ENCODE measurements at places on chromosomes 16 and 17.

- DNase-seq: no peak
These were observed 150.8 kb downstream of the SSH2 start for GRCh38 chr17:29778956-29779811.

GRCh38 chr17:41500131-41500911 lies 5.1 kb downstream of the KRT13 start:
- DNase-seq: no peak

DNA sequence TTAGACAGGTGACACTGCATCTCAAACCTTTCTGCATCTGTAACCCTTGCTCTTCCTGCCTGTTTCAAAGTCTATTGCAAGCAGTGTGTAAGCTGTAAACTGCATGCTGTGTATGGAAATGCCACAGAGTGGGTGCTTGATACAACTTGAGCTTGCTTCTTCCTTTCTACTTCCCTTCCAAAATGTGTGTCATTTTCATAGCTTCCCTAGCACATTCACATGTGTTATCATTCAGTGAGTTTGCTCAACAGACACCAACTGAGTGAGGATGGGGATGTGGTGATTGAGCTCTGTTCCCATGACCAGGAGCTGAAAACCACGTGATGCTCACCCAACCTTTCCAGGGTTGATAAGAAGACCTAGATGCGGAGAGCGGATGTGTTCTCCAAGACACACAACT lies 111.1 kb downstream of the VAT1L start:
- DNase-seq: no peak

GRCh38 chr16:74029115-74029792 lies 267.4 kb upstream of the PSMD7 start:
- no peak for DNase-seq

DNA sequence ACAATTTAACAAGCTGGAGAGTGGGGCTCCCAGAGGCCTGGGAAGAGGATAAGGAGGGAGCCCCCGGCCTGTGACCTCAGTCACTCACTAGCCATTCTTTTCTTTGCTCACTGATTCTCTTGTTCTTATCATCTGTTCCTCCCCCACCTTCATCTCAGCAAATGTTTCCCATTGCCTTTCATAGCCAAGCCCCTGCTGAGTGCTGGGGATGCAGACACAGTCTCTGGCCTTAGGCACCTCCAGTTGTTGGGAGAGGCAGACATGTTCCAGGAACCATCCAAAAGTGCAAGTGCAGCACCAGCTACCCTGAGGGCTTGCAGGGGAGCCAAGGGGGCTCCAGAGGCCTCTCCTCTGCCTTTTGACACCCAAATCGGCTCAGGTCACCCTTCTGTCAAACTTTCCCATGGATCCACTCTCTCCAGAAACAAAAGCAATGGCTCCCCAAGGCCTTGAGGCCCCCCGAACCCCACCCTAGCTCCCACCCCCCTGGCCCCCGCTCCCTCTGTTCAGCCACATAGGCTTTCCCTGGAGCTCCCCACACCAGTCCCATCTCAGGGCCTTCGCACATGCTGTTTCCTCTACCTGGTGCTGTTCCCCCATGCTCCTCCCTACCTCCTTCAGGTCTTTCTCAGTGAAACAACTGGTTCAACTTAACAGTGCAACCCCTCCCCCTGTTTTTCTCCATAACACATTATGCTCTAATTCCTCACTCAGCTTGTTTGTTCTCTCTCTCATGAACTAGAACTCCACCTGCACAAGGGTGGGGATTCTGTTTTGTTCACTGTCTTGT lies 14.9 kb upstream of the KCNJ12 start:
- DNase-seq: no peak

- DNase-seq: no peak
These were observed 95.4 kb upstream of the TNRC6C start for GRCh38 chr17:77862890-77863813.

GRCh38 chr16:68902003-68902968 lies 59.0 kb downstream of the TANGO6 start:
- peak; percentile 20 for DNase-seq

GRCh38 chr16:48136547-48137360 lies 19.0 kb downstream of the ABCC12 start:
- DNase-seq: no peak

- no peak for DNase-seq
These were observed 62.4 kb downstream of the CNGB1 start for GRCh38 chr16:57908409-57908987.

DNA sequence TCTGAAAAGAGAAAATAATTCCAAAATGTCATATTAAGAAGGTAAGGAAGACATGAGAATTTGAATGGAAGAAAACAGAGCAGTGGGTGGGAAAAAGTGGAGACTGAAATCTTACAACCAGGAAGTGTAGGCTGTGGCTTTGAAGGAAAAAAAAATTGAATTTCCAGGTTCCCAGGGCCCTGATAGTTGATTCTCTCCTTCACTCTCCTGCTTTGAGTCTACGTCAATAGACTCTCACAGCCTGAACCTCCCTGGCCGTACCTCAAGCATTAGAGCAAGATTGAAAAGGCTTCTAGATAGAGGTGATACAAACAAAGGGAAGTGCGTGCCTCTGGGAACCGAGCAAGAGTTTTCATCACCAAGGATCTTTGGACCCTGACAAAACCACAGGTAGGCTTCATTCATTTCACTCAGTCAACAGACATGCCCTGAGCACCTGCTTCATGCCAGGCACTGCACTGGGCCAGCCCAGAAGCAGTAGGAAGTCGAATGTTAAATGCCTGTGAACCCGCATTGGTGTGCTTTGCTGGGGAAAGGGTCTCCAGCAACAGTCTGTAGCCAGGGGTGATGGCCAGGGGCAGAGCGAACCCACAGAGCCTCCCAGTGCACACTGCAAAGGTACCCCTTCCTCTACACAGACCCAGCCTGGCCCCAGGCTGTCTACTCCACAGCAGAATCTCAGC lies 163.9 kb downstream of the SLC39A11 start:
- no peak for DNase-seq

GRCh38 chr17:81962499-81963441 lies 1.8 kb upstream of the NOTUM start:
- no peak for DNase-seq

DNA sequence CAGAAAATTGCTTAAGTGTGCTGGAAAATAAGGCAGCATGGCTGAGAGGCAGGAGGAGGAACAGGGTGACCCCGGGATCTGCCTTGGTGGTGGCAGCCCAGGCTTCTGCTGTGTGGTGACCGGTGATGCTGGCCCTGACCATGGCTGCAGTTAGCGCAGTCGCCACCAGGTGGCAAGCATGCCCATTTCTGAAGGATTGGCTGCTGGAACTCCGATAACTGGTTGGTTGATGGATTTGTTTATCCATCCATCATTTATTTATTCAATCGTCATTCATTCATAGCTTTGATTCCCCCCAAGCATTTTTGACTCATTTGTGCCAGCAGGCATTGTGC lies 29.1 kb upstream of the ITGA3 start:
- no peak for DNase-seq

GRCh38 chr16:10941127-10941933 lies 938 bp downstream of the DEXI start:
- DNase-seq: no peak

DNA sequence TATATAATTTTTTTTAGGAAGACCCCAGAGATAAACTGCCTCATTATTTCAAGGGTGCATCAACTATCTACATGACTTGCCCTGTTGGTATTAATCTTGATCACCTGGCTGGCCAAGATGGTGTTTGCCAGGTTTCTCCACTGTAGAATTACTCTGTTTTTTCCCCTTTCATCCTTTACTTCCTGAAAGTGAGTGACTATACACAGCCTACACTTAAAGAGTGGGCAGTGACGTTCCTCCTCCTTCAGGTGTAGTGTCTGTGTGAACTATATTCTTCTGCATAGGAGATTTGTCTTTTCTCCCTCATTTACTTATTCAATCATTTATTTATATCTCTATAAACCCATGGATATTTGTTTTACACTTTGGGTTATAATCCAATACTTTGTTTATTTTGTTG lies 246.7 kb downstream of the IRF8 start:
- DNase-seq: no peak

DNA sequence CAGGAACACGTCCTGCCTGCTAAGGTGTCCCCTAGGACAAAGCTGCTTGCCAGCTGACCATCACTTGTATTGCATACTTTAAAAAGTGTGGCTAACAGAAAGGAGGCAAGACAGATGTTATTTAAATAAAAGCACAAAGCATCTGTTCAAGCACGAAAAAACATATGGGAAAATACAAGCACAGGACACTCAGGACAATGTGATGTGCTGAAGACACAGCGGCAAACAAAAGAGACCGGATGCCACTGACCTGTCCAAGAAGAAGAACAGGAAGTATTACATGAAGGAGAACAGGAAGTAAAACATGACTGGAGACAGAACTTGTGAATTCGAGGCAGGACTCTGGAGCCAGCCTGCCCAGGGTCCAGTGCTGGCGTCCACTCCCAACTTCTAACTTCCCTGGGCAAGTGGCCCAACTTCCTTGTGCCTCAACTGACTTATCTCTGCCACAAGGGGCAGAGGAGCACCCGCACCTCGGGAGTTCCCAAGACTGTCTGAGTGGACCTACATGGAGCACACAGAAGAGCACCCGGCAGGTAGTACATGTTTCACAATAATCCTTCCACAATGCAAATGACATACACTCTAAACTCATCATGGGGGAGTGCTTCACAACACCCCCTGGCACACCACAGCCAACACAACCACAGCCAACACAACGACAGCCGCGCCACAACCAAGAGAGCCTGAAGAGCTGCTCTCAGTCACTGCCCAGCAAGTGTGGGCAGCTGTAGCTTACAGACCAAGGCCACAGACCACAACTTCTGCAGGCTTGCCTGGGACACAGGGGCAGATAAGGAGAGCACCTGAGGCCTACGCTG lies 36.6 kb downstream of the ANKRD11 start:
- no peak for DNase-seq

- DNase-seq: no peak
These were observed 20.5 kb upstream of the HELZ start for GRCh38 chr17:67265436-67266019.

- no peak for DNase-seq
These were observed 28.0 kb upstream of the MRPS23 start for GRCh38 chr17:57877803-57878377.

DNA sequence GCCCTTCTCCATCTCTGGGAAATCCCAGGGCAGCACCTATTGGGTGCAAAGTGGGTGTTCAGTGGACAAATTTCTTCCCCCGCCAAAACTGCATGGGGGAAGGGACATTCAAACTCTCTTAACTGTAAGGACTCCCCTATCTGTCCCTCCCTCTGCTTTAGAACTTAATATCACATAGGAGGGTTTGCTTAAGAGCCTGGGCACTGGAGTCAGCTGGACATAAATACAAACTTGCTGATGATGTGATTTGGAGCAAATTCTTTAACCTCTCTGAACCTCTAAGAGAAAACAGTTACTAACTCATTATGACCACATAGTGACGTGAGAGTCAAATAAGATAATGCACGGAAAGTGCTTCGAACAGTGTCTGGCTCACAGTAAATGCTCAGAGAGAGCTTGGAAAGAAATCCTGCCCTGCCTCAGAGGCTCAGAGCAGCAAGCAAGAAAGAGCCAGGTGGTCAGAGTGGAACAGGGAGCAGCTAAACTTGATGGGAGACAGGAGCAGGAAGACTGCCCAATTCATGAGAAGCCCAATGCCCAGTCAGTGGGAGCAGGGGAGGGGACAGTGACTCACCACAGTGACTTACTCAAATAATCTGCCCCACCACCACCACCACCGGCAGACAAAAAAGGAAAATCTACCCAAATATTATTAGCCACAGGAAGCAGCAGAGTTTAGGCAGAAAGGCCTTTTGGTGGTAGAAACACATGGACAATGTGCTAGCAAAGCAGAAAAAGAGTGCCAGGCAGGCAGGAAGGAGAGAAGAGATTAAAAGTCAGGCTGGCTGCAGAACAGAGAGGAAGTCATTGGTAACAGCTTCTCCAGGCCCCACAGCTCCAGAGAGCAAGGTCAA lies 23.9 kb upstream of the CCL1 start:
- DNase-seq: no peak

- DNase-seq: no peak
These were observed 54.6 kb downstream of the RBFOX3 start for GRCh38 chr17:79556271-79556670.

DNA sequence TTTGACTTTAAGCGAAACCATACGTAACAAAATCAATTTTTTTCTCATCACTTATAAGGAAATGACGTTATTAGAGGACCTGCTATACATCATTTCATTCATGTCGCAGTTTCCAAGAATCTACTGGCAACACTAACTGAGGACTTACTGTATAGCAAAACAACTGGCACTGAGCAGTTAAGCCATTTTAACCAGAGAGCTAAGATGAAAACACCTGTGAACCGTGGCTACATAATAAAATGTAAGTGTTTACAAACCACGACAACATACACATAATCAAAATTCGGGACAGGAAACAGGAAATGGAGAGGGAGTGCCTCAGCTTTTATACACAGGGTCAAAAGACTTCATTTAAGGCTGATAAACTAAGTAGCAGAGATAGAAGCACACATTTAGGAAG lies 29.5 kb downstream of the METTL16 start:
- DNase-seq: no peak

- no peak for DNase-seq
These were observed 74.1 kb downstream of the NT5M start for GRCh38 chr17:17377071-17377967.

DNA sequence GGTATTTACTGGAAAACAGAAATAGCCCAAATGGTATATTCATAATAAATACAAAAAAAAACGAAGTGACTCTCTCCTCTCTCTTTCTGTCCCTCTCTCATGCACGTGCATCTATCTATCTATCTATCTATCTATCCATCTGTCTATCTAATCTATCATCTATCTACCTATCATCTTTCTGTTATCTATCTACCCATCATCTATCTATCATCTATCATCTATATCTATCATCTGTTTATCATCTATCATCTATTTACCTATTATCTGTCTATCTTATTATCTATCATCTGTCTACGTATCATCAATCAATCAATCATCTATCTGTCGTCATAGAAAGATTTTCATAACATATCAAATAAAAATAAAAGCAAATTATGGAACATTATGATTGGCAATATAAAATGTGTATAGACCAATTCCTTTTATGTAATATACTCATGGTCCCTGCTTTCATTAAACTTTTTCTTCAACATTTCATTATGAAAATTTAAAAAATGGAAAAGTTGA lies 126.7 kb upstream of the CACNG3 start:
- no peak for DNase-seq

GRCh38 chr17:14797801-14798200 lies 467.3 kb downstream of the PMP22 start:
- no peak for DNase-seq

- DNase-seq: no peak
These were observed 474 bp downstream of the CLN3 start for GRCh38 chr16:28491230-28491969.

DNA sequence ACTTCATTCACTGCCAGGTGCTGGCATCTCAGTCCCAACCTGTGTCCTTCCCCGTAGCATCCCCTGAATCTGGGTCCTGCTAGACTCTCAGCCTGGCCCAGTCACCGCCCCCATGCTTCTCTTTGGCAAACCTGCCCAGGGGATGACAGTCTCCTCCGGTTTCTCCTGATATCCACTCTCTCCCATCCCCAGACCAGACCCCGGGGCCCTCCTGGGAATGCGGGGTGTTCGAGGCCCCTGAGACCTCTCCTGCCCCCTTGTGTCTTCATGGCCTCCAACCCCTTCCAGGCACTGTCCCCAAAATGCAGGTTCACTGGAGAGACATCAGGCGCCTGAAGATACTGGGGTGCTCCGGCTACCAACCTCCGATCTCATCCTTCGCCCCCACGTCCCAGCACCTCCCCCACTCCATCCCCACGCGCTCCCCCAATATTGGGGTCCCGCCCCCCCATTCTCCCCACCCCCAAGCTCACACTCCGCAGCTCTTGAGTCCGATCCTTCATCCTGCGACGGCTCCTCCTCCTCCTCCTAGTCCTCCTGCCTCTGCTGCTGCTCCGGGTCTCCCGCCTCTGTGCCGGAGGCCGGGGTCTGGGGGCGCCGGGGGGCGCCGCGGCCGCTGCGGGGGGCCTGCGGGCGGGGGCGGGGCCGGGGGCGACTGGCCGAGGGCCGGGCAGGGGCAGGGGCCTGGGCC lies 399 bp downstream of the STX1B start:
- DNase-seq: no peak

Data from NCI-H2081 treated with DMSO at 0.1 percent for 48 hours (cell line).